D721Med (cell line): ENCODE measurements at places on chromosomes 5 and 9.

GRCh38 chr9:116905171-116905588 lies 218.1 kb downstream of the TRIM32 start:
- DNase-seq, result no peak

DNA sequence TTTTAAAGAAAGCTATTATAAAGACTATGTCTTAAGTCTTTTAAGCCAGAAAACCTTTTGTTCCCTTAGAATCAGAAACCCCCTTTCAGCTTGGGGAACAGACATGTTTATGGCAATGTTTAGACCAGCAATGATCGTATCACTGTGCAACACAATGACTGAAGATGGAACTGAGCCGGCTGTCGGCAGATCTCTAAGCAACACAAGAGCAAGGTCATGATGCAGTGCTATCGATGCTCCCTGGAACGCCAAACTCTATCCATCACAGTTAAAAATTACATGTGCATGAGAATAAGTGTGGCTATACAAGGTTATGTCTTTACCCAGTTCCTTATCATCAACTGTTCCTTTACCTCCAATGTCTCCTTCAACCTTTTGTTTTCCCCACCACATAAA lies 1.8 kb upstream of the RNF44 start:
- no peak for DNase-seq

- DNase-seq, result no peak
Observed at GRCh38 chr5:61563401-61563800, 231.3 kb downstream of the ZSWIM6 start.

DNA sequence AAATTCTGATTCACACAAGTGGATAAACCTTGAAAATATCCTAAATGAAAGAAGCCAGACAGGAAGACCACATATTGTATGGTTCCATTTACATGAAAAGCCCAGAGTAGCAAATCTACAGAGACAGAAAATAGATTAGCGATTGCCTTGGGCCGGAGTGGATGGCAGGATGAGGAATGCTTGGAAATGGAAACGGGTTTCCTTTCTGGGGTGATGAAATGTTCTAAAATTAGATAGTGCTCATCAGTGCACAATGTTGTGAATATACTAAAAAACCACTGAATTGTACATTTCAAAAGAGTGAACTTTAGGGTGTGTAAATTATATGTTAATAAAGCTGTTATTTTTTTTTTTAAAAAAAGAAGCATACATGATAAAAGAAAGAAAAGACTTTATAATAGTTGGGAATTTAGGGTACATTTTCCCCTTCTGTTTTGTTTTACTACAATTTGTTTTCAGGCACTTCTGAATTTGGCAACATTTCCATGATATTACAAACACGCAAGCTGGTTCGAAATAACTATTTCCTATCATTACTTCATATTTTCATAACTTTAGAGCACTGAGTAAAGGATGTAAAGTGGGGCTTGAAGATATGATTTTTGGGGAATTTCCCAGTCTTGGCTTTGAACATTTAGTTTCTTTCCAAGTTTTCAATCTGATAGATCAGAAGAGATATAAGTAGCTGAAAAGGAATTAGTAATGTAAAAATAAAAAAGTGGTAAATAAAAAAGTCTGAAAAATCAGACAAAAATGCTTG lies 23.9 kb downstream of the SLC35A4 start:
- no peak for DNase-seq

GRCh38 chr9:108776920-108777639 lies 78.7 kb downstream of the ACTL7B start:
- DNase-seq, result no peak

- DNase-seq, result no peak
Observed at GRCh38 chr9:26159575-26160392, 481.5 kb upstream of the TUSC1 start.

- no peak for DNase-seq
Observed at GRCh38 chr9:124099860-124100259, 88.3 kb downstream of the LHX2 start.

DNA sequence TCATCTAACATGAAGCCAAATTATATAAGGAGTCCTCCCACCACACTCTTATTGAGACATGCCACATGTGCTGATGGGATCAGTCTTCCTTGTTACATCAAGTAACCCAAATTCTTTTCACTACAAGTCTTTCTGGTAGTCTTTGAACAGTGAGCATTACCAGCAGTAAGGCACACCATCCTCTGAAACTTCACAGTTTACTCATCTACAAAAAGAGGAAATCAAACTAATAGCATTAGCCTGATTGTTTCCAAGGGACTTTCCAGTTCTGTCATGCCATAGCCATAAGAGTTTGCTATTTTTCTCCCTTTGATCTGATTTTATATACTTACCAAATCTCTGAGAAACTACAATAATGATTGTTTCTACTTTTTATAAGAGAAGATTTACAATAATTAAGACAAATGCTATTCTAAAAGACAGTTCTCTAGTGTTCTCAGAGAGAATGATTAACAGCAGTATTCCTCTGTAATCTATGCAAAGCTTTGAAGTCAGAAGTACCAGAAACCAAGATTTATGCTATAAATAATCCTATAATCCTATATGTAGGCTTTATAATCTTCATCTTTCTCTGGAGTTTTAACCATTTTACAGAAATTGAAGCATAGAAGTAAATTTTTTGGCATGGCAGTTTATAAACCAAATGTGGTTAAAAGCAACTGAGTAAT lies 166.2 kb upstream of the ACO1 start:
- DNase-seq, result no peak

- no peak for DNase-seq
Observed at GRCh38 chr5:45252978-45253377, 443.2 kb downstream of the HCN1 start.

DNA sequence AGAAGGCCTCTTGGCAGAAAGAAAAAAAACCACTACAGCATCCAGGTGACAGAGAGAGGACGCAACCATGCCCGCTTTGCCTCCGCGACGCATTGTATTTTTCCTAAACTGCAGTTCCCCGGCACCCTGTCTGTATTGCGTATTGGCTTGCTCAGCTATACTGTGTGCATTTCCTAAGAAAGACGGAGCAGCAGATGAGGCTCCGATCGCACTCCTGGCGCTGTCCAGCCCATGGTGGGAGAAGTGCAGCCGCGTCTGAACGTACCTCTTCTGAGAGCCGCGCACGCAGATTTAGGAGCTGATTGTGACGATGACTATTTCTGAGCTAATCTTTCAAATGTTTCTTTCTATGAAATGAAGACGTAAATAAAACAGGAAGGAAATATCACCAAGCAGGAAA lies 366.5 kb downstream of the IRX1 start:
- DNase-seq, result no peak

- DNase-seq, result no peak
Observed at GRCh38 chr9:4356306-4356705, 56.4 kb upstream of the GLIS3 start.

DNA sequence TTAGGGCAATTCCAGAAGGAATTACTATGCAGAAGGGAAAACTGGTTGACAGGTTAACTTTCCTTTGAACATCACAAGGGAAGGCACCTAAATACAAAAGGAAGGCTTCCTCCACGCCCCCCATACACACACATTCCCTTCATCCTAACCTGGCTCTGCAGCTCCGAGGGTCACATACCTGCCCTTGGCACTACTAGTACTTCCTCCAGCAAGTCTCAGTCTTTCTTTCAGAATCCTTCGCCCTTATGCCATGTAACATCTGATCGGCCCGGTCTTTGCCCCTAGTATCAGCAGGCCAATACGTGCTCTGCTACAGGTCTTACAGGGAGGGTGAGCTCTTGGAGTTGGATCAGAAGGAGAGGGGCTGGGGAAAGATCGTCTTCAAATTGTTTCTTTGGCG lies 1.6 kb upstream of the MARCHF6 start:
- DNase-seq, result no peak

DNA sequence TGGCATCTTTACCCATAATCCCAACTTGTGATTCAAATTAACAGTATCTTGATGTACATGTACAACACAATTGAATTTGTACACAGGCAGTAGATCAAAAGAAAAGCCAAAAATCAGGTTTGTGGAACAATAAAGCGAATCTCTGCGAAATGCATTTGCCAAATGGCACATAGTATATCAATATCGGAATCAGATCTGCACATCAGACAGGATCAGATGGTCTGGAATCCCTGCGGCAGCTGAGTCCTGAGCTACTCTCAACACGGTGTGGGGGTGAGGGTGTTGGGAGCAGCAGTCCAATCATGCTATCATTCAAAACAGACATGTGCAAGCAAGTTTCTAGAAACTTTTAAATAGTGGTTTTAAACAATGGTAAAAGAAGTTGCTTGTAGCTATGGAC lies 358.3 kb downstream of the SEMA5A start:
- DNase-seq, result no peak

DNA sequence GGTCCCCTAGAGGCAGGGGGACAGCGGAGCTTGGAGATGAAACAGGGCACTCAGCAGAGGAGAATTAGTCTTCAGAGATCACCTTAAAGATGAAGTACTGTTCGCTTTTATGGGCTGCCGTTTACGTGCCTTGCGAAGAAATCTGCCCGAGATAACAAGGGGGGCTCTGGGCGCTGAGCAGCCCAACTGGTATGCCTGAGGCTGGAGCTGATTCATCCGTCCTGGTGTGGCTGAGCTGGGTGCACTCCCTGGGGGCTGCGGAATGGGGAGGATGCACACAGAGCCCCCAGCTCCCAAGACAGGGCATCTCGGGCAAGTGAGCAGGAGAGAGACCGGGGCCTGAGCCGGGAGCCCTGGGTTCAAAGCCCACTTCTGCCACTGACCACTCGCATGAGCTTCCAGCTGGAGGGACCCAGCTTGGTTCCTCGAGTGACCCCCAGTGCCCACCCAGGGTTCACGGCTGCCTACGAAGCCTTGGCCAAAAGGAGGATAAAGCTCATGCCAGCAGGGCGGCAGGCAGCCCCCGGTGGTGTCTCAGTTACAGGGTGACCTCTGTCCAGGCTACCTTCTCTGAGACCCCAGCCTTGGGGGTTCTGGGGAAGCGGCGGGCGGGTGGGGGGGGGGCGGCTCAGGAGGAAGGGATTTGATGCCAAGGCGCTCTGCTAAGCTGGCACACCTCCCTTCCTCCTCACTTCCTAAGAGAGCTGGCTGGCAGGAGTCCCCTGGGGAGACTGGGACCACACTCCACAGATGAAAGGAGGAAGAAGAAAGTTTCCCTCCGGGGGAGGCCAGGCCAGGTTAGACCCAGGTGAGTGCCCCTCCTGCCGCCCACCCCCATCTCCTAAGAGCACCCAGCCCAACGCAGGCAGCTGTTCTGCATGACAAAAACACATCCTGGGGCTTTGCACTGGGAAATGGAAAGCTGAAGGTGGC lies 5.7 kb downstream of the FIBCD1 start:
- DNase-seq, result no peak

DNA sequence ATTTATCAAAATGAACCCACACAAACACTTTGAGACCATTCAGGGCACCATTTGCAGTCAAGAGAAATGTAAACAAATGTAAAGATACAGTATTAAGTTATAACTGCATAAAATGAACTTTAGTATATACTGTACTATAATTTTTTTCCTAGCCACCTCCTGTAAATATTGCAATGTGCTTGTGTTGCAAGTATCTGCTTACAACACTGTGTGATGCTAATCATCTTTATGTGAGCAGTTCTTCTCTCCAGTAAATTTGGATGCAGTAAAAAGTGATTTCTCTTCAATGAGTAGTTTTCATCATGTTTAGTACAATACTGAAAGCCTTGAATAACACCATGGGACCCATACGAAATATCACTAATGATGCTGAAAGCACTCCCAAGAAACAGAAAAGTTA lies 9.4 kb downstream of the G3BP1 start:
- no peak for DNase-seq

DNA sequence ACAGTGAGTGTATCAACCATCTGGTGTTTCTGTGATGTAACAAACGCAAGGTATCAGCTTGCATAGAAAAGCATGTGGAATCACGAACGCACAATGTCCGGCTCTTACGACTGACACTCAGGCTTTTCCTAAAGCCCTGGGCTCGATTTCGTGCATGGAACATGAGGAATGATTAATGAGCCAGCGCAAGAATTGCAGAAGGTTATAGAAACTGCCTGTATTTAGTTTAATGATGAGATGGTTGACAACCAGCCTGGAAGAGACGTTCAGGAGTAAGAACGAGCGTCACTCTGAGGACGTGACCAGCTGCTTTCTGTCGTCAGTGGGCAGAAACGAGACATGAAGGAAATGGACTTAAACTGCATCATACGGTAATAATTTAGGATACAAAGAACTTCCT lies 497.6 kb downstream of the IRX1 start:
- DNase-seq, result no peak

DNA sequence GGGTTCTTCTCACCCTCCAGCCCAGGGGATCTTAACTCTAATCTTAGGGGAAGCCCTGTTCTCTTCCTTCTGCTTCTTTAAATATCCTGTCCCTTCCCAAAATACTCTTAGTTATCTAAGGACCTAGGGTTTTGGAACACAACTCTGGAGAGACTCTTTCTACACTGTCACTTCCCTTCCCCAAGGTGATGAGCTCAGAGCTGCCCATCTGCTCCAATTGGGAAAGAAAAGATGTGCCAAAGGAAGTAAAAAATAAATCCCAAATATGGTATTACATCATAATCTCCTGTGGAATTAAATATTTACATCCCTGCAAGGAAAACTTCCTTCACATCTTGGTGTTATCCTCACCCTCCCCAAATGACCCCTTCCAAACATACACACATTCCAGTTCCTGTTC lies 291.2 kb downstream of the EPB41L4A start:
- DNase-seq, result no peak

DNA sequence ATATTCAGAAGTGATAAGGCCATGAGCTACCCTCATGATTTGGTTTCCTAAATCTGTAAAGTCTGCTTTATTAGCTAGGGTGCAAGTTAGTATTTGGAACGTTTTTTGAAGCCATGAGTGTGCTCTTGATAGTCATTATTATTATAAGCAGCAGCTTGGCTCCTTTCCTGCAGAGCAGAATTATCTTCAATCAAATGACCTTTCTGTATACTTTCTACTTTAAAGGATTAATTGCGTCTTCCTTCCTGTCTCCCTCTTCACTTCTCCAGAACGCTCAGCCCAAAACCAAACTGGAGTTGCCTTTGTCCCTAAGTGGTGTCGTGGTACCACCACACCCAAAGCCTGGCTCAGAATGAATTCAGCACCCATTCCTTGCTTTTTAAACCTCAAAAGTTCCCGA lies 211.3 kb downstream of the ARHGAP26 start:
- no peak for DNase-seq

GRCh38 chr5:23740029-23740428 lies 232.6 kb downstream of the PRDM9 start:
- no peak for DNase-seq

DNA sequence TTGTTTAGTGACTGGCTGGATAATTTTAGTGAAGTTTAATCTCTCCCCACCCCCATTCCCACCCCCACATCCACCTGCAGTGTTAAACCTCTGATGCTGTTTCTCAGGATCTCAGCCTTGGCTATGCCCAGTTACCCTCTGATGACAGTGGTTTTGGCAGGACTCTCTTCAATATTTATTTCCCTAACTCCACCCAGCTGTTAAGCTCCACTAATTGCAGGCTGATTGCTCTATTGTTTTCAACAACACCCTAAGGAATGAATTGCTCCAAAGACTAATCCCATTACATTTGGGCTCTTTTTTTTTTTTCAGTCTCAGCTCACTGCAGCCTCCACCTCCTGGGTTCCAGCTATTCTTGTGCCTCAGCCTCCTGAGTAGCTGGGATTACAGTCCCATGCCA lies 46.3 kb downstream of the PHAX start:
- DNase-seq, result no peak

GRCh38 chr5:126998201-126998631 lies 32.1 kb downstream of the MARCHF3 start:
- no peak for DNase-seq

GRCh38 chr5:89954916-89955315 lies 454.6 kb downstream of the CETN3 start:
- DNase-seq, result no peak

GRCh38 chr5:181217803-181218062 lies 5.3 kb upstream of the TRIM41 start:
- no peak for DNase-seq
